ENCODE measurements at places on chromosomes 12 and 14. TPM values are rescaled to one million over a fixed set of nuclear protein-coding genes. Genes with fewer than 3 reads are reported as not detected.

SYNE3 gene
- total RNA-seq: 0.50 TPM

SPRYD3 gene
- total RNA-seq: 38.4 TPM

BMP4 gene
- 2.0 TPM for total RNA-seq

TNFAIP2 gene
- total RNA-seq: 414 TPM

NRL gene
- 0.92 TPM for total RNA-seq

BCAT1 gene
- total RNA-seq: 8.8 TPM

GPR137C gene
- 0.08 TPM for total RNA-seq

GDF11 gene
- 5.0 TPM for total RNA-seq

DACT1 gene
- total RNA-seq: 0.50 TPM

DHRS2 gene
- total RNA-seq: 7.5 TPM

TBX5 gene
- not detected for total RNA-seq

FAIM2 gene
- 0.02 TPM for total RNA-seq

CIT gene
- 13.9 TPM for total RNA-seq

CD163 gene
- not detected for total RNA-seq

AGAP2 gene
- 0.12 TPM for total RNA-seq

ALDH1L2 gene
- total RNA-seq: 3.3 TPM

SDSL gene
- total RNA-seq: 28.4 TPM

CLEC4C gene
- not detected for total RNA-seq

NUAK1 gene
- 8.8 TPM for total RNA-seq

OVCH1 gene
- not detected for total RNA-seq

NDUFB1 gene
- total RNA-seq: 325 TPM

BEGAIN gene
- 7.2 TPM for total RNA-seq

STRAP gene
- 185 TPM for total RNA-seq

UNC79 gene
- total RNA-seq: 0.02 TPM

KLRG1 gene
- total RNA-seq: 1.7 TPM

NKX2-1 gene
- total RNA-seq: 0.03 TPM

DNAJC22 gene
- total RNA-seq: 20.7 TPM

VASH1 gene
- total RNA-seq: 4.2 TPM

SMOC1 gene
- 19.6 TPM for total RNA-seq

BTG1 gene
- total RNA-seq: 73.2 TPM

EGLN3 gene
- 4.4 TPM for total RNA-seq

NR4A1 gene
- 30.0 TPM for total RNA-seq

UTP20 gene
- 18.9 TPM for total RNA-seq

OTOGL gene
- total RNA-seq: not detected

STXBP6 gene
- 1.9 TPM for total RNA-seq

All from A549 treated with CORT108297 at 1 μM for 4 hours (cell line).